ENCODE measurements at places on chromosomes 6 and 20.

- peak; percentile 18 for DNase-seq
These were observed 94.9 kb upstream of the NT5E start for GRCh38 chr6:85354761-85355618.

GRCh38 chr20:22489626-22490286 is 94.6 kb downstream of the FOXA2 start:
- DNase-seq: no peak

DNA sequence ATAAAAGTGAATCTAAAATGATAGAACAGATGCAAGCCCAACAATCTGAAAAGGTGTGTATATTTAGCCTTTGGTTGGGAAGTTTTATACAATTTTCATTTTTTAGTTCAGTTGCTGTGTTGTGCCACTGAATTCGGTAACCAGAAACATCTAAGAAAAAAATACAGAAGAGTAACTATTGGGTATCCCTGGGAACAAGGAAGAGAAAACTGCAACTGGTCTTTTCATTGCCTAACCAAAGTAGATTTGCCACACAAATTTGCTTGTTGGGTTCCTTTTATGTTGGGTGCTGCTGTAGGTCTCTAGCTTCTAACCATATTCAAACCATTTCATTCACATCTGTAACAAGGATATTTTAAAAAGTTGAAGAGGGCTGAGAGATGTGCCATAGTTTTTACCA is 2.8 kb upstream of the TMEM30A start:
- DNase-seq: no peak

GRCh38 chr6:34129753-34130152 is 16.1 kb downstream of the GRM4 start:
- no peak for DNase-seq

GRCh38 chr6:106056060-106056745 is 29.9 kb upstream of the PRDM1 start:
- no peak for DNase-seq

DNA sequence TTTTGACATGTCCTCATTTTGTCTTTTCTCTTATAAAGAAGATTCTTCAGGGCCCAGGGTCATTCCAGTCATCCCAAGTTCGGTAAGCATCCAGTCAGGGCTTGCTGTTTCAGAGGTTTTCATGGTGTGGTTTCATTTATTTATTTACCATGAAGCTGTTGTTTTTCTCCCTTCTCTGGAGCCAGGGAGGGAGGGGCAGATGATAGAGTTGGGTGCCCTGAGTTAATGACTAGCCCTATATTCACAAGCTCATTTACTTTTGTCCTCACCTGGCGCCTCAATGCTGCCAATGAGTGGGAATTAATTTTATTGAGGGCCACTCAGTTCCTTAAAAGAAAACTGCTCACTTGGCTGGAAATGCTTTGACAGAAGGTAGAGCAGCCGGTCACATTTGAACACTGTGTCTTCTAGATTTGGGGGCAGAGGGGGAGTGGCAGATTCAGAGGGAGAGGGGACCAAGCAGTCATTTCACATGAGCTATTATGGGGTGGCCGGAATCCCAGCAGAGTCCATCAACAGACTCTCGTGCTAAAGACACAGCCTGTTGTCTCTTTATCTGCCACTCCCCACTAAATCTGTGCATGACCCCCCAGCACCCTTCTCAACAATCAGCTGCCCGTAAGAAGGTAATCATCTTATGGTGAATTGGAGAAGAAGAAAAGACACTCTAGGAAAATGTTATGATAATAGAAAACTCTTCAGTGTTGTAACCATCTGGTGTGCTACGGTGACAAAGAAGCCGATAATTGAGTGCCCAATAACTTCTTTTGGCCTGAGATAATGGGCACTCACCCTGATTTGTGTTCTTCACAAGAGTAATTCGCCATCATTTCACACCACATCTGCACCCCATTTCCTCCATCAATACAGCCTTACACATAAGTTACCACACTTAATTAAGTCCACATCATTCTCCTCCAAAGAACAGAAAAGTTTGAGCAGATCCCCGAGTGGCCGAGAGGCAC is 573.5 kb upstream of the JAG1 start:
- DNase-seq: no peak

- no peak for DNase-seq
These were observed 606 bp upstream of the ULBP1 start for GRCh38 chr6:149963212-149963461.

GRCh38 chr6:73081955-73082354 is 143.3 kb downstream of the KHDC1L start:
- DNase-seq: no peak

- no peak for DNase-seq
These were observed 101.3 kb downstream of the MTHFD1L start for GRCh38 chr6:150966786-150967185.

DNA sequence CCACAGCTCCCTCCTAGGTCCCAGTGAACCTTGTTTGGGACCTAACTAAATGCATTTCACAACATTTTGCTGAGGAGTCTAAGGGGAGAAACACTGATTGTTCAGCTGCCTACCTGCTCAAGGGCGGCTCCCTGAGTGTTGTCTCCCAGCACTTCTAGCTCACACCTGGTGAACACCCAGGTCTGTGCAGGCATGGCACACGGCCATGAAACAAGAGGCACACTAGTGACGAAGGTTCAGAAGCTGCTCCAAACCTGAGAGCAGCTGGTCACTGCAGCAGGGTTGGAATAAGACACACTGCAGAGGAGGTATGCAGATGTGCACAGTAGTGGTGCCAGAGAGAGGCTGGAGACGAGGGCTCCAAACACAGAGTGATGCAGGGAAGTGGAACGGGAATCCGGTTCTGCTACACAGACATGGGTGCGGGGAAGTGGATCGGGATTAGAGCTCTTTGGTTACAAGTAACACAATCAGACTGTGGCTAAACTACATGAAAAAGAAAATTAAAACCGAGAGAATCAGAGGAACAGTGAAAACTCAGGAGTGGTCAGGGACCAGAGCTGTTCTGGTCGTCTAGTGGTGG is 486.1 kb upstream of the CDH4 start:
- DNase-seq: no peak

DNA sequence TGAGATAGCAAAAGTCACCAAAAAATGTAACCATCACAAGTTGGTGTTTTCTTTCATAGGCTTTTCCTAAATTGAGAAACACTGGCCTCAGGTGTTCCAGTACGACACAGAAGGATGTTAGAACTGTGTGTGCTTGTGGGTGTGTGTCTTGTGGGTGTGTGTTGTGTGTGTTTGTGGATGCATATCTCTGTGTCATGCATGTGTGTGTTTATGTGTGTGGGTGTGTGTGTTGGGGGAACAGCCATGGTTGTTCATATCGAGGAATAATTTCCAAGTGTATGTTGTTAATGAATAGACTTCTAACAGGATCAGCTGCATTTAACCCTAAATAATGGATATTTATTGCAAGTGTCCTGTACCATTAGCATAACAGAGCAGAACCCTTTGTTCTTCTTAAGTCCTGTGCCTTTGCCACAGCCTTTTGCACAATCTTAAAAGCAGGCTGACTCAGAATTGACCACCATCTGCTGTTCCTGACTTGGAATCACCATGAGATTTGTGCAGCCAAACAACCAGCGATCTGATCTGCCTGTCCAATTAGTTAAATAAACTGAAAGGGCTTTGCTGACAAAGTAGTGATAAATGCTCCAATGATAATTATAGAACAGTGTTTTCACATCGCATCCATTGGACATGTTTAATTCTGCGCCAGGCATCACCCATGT is 7.6 kb downstream of the CD93 start:
- DNase-seq: no peak

Data from GM19239 (cell line).